ENCODE measurements at places on chromosomes 5 and 9. TPM values are rescaled to one million over a fixed set of nuclear protein-coding genes. Genes with fewer than 3 reads are reported as not detected.

- DNase-seq: no peak
Measured at GRCh38 chr9:85534340-85534739, 207.4 kb downstream of the AGTPBP1 start.

DNA sequence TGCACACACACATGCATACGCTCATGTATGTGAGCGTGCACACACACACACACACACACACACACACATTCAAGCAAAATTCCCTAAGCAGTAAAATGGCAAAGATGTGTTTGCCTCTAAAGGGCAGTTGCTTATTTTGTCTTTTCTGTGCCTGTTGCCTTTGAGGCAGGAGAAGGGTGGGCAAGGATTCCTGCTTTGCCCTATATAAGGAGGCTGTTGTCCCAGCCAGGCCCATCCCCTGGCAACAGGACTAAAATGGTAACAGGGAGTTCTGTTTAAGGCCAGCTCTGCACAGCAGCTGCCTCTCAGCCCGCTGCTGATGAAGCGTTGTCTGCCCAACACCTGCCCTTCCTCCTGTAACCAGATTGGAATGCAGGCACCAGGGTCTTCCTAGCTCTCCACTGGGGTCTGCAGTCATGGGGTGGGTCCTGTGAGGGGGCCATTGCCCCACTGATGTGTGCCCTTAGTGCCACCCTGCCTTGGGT is 64.4 kb downstream of the PPARGC1B start:
- no peak for DNase-seq

DNA sequence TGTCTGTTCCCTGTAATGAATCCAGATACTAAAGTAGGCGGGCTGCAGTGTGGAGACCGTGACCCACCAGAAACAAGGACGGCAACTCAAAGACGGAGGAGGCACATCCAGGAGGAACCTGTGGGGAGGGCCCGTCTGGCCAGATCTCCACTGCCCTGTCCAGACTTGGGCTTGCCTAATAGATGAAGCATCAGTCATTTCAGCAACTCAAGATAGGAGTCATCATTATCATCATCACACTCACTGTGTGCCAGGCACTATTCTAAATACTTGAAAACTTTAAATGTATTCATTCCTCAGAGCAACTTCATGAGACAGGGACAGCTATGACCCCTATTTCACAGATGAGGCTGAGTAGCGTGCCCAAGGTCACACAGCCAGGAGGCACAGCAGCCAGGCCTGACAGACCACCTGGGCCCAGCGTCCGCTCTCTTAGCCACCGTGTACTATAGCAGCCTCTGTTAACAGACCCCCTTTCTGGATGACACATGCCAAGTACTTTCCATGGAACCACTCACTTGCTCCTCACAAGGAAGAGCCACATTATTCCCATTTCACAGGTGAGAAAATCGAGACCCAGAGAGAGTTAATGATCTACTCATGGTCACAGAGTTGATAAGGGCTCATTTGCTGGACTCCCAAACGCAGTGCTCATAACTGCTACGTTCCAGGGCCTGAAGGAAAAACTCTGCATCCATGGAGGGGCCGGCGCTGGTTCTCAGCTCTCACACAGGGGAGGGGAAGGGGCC is 4.9 kb upstream of the IL4 start:
- no peak for DNase-seq

- no peak for DNase-seq
Measured at GRCh38 chr5:74183041-74183440, 457.5 kb downstream of the ENC1 start.

Gene LCN15
- polyA plus RNA-seq: not detected

Gene ZFP37
- polyA plus RNA-seq: 13.0 TPM

Gene RUSC2
- polyA plus RNA-seq: 19.4 TPM

GRCh38 chr5:52893105-52893504 is 96.0 kb upstream of the ITGA2 start:
- DNase-seq: no peak

Gene ZNG1F
- polyA plus RNA-seq: 31.8 TPM

Gene ZCCHC7
- polyA plus RNA-seq: 28.3 TPM

- DNase-seq: no peak
Measured at GRCh38 chr9:34517185-34517584, 5.6 kb downstream of the ENHO start.

Gene FBP1
- polyA plus RNA-seq: 61.2 TPM

Gene KIF24
- polyA plus RNA-seq: 6.6 TPM

Gene TICAM2
- polyA plus RNA-seq: 3.8 TPM

GRCh38 chr9:72169178-72169577 is 19.9 kb downstream of the GDA start:
- no peak for DNase-seq

Gene SPINK7
- not detected for polyA plus RNA-seq
